Central memory CD8-positive, alpha-beta T cell (primary cell): ENCODE measurements at places on chromosomes 4 and X.

- DNase-seq, result no peak
Observed at GRCh38 chrX:109270580-109271484, 211.1 kb downstream of the GUCY2F start.

GRCh38 chrX:41558531-41558930, 111.4 kb downstream of the NYX start:
- no peak for DNase-seq

DNA sequence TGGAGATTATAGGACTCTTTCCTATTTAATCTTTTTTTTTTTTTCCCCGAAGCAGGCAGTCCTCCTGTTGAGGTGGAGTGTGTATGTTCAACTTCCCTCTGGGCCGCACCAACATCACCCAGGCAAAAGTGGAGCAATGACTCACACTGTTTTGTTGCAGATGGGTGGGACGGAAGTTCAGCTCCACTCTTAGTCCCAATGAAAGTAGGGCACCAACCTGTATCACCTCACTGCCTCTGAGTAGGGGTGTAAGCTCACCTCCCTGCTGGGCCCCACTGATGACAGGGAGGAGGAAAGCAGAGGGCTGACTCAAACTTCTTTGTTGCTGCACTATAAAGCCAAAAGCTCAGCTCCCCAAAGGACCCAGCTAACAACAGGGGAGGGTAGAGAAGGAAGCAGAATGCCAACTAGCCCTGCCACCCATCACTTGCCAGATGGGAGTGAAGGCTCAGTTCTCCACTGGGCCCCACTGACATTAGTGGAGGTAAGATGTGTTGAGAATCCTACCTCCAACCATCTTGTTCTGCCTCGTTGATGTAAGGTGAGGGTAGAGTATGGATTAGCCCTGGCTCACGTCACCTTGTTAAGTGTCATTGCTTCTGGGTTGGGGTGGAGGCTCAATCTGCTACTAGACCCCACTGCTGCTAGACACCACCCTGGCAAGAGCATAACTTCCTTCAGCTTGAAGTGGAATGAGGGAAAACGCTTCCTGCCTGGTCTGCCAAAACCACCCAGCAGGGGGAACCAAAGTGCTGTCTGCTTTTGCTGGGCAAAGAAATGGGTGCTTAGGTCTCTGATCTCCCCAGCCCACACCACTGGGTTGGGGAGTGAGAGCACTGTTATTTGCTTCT, 14.1 kb downstream of the RPS6KA3 start:
- DNase-seq, result peak; percentile 68

DNA sequence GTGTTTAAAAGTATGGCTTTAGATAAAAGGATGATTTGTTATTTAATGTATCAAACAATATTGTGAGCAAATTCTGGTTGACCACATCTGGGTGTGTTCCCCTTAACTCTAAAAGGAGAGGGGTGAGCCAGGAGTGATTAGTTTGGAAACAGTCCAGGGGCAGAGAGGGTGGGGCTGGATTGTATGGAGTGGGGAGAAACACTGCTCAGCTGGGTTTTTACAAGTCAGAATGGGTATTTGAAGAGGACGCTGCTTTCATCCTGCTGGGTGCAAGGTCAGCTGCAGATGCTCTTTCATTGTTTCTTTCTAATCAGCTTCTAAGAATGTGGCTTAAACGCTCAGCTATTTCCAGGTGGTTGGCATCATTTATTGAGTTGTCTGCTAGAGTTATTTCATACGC, 82.8 kb upstream of the LIMCH1 start:
- no peak for DNase-seq

GRCh38 chr4:4440333-4441061, 53.6 kb downstream of the NSG1 start:
- no peak for DNase-seq
